Esophagus mucosa (tissue), 1 donor: ENCODE measurements at places on chromosomes 12 and 14. TPM values are rescaled to one million over a fixed set of nuclear protein-coding genes. Genes with fewer than 3 reads are reported as not detected.

GRCh38 chr14:64574371-64575107 lies 24.8 kb downstream of the PPP1R36 start:
- ATAC-seq = peak; percentile 75

DNA sequence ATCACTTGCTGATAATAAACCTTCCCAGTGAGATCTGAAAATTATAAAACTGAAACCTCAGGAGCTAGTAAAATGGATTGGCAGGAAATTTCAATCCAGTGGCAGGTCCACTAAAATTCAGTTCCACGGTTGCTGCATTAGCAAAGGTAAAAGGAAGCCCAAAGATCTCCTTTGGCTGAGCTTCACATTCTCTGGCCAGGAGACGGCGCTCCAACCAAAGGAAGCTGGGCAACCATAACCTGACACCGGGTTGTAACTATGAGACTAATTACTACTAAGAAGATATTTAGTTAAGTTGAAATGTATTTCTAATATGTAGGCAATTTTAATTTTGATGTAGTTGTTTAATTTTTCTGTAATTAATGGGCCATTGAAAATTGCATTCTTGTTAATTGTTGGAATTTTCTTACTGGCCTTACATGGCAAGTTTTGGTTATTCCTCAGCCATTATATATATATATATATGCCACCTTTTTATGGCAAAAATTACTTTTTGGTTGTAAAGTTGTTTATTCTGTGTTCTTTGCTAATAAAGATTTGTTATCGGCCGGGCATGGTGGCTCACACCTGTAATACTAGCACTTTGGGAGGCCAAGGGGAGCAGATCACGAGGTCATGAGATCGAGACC lies 17.0 kb downstream of the OR8S1 start:
- ATAC-seq = peak; percentile 71

- ATAC-seq = no peak
Observed at GRCh38 chr12:124021007-124021406, 48.0 kb downstream of the ZNF664 start.

KIF21A gene
- 19.0 TPM for total RNA-seq

DNA sequence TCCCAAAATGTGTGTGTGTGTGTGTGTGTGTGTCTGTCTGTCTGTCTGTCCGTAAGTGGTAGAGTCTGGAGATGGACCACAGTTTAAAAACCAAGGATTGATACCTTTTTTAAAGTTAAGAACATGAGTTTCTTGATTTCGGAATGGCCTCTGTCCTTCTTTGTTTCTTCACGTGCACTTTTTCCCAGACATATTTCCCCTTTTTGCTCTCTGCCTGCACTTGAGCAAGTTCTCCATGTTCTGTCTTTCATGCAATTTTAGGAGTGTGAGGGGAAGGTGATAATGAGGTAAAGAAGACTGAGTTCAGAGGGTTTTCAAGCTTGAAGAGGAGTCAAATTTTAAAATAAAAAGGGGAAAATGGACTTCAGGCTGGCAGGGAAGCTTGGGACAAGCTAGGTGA lies 12.7 kb downstream of the OLR1 start:
- ATAC-seq = no peak

CCDC85C gene
- 50.2 TPM for total RNA-seq

DNA sequence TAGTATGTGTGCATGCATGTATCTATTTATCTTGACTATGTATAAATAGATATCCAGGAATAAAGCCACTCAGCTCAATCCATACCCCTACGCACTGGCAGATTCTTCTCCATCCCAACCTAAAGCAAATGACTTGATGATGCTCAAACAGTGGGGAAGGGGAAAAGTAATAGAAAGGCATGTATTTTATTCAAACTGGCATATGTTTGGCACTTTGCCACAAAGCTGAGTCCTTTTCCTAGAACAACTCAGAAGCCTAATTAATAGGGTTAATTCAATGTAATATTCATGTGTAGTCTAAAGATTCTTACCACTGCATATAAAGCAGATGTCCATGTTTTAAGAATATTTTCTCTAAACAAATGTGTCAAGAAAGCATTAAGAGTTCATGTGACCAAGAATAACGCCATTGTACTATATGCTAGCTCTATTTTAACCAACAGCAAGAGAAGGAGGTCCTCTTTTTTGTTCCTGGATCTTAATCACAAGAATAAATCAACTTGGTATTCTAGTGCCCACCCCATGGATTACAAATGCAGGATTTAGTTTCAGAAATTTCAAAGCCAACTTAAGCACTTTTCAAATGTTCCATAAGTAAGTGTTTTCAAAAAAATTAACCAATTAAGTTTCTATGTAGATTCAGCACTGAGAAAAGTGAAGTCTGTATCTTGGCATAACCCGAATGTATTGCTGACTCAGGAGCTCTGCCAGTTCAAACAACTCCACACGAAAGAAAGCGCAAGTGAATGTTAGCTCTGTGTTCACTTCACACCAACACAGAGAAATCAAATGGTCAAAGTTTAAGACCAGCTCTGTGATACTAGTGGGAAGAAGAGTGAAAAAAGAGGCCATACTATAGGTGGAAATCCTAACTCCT lies 233.6 kb downstream of the MED13L start:
- peak; percentile 44 for ATAC-seq

DNA sequence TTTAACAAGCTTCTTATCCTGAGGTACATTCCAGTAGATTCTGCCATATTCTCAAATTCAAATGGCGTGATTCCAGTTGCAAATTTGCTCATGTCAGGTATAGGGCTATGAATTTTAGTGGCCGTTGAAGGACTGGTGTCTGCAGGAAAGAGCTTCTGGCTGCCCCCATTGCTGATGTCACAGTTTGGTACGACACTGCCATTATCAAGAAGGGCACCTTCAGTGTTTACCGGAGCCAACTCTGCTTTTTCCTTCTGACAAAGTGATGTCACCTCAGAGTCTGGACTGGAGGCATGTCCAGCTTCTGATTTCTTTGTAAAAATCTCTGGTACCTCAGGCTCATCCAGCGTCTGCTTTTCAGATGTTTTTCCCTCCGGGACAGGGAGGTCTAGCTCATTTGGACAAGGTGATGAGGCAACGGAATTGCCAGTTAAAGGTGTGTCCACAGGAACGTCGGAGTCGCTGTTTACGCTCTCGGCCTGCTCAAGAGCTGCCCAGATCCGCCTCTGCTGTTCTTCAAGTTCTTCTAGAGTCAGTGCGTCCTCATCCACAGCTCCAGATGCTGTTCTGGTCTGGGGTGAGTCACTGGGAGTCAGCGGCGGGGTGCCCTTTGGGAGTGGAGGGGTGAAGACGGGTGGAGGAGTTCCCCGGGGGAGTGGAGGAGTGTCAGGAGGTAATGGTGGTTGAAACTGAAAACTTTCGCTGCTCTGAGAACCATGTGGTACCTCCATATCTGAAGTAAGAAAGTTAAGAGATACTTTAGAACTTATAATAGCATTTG lies 27.0 kb downstream of the ZCCHC8 start:
- peak; percentile 98 for ATAC-seq

GRCh38 chr14:97180304-97181200 lies 383.4 kb downstream of the VRK1 start:
- peak; percentile 78 for ATAC-seq

SLC10A1 gene
- not detected for total RNA-seq

DNA sequence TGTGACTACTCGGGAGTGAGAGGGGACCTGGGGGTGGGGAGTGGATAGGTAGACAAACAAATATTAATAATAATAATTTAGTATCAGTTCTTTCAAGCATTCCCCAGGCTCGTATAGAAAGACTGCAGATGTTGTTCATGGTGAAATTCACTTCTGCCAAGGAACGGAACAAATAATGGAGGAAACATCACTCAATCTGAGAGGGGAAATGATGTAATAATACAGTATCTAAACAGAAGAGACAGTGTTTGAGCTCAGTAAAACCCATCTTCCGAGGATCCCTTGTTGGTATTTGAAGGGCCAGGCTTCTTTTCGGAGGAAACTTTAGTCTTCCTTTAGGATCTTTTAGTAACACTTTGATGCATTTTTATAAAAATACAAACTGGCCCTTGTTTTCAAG lies 114.2 kb downstream of the KCNK10 start:
- no peak for ATAC-seq

DNA sequence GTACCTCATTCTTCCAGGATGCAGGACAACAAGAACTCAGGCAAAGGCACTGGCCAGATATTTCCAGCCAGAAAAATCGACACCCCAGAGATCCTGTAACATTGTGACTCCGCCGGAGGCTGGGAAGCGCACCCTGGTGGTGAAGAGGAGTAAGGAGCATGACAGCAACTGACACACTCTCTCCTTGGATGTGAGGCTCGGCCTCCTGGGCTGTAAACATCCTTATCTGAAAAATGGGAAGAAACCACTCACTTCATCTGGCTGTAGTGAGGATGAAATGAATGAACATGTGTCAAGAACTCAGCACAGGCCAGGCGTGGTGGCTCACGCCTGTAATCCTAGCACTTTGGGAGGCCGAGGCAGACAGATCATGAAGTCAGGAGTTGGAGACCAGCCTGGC lies 27.5 kb downstream of the TCHP start:
- ATAC-seq = peak; percentile 71

GRCh38 chr12:131735476-131736445 lies 24.9 kb downstream of the SFSWAP start:
- ATAC-seq = no peak

IKZF4 gene
- total RNA-seq = 4.3 TPM

- no peak for ATAC-seq
Observed at GRCh38 chr14:104328607-104329006, 190.2 kb downstream of the KIF26A start.

PRKCH gene
- total RNA-seq = 48.2 TPM

NPAS3 gene
- 0.08 TPM for total RNA-seq

GRCh38 chr14:102625564-102626296 lies 33.3 kb downstream of the RCOR1 start:
- ATAC-seq = no peak

GRCh38 chr14:101596742-101597141 lies 35.4 kb downstream of the DIO3 start:
- ATAC-seq = no peak

- no peak for ATAC-seq
Observed at GRCh38 chr14:79584679-79585078, 626.6 kb downstream of the DIO2 start.

MMP19 gene
- total RNA-seq = 0.60 TPM

FAM181A gene
- not detected for total RNA-seq

CCDC196 gene
- not detected for total RNA-seq

TSHR gene
- total RNA-seq = not detected

- no peak for ATAC-seq
Observed at GRCh38 chr12:6860116-6860515, 7.2 kb upstream of the TPI1 start.
